ENCODE measurements at places on chromosomes 1 and 21.

- no peak for DNase-seq
Measured at GRCh38 chr1:56061824-56062223, 517.5 kb downstream of the PLPP3 start.

GRCh38 chr1:183689762-183690204 lies 36.7 kb upstream of the APOBEC4 start:
- no peak for DNase-seq

DNA sequence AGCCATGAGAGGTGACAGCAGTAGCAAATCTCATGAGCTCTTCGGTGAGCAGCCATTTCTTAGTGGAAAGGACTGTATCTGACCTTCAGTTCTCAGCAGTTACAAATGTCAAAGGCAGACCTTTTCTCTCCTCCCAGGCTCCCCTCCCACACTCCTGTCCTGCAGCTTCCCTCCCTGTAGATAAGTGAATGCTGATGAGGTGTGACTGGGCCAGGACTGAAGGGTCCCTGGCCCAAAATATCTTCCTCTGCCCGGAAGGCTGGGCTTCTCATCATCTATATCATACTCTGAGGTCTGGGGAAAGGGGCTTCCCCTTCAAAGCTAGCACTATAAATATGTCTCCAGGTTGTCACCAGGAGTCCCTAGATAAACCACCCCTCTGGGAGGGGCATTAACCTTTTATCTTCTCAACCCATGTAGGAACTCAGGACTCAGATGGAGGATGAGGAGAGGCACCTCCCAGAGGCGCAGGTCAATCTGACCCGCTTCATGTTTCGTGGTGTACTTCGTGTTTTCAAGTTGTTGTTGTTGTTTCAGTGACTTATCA lies 3.6 kb upstream of the ADAMTSL4 start:
- no peak for DNase-seq

GRCh38 chr1:220458936-220459335 lies 69.0 kb upstream of the MARK1 start:
- no peak for DNase-seq

- DNase-seq, result no peak
Measured at GRCh38 chr21:40177979-40178378, 310.7 kb downstream of the PCP4 start.

GRCh38 chr1:94538243-94538827 lies 3.2 kb downstream of the F3 start:
- DNase-seq, result peak; percentile 52

DNA sequence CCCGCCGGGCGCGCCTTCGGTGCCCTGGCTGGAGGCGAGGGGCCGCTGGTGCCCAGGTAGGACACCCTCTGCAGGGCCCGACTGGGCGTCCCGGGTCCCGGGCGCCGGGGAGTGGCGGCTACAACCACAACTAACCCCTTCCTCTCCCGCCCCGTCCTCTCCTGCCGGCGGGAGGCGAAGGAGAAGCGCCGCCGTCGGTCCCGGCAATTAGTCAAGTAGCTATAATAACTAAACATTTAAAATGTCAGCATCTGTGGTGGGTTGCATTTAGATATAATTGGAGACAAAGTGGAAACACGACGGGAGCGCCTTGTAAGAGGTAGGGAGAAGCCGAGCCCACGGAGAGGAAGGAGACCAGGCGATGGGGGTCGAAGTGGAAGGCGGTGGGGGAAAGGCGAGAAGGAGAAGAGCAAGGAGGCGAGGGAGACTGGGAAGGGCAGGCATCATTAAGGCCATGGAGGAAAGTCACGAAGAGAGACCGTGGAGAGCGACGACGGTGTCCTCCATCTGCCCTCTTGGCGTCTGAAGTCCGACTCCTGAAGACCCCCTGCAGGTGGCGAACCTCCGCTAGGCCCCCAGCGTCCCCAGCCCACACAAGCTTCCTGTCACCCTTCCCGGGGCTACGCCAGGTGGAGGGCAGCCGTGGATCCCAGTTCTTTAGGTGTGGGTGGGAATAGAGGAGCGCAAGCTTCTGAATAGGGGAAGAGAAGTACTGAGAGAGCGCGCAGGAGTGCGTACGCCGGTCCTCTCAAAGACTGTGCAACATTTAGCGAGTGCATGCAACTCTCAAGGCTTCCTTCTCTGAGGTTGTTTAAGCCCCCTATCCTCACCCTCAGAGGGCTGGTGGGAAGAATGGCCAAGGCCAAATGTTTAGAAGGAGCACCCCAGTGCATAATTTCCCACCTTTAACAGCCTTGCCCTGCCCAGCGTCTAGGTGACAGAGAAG lies 1.6 kb downstream of the CNIH3 start:
- peak; percentile 38 for DNase-seq

Measured in neural progenitor cell (in vitro differentiated cells).